ENCODE measurements at places on chromosomes 4 and X.

DNA sequence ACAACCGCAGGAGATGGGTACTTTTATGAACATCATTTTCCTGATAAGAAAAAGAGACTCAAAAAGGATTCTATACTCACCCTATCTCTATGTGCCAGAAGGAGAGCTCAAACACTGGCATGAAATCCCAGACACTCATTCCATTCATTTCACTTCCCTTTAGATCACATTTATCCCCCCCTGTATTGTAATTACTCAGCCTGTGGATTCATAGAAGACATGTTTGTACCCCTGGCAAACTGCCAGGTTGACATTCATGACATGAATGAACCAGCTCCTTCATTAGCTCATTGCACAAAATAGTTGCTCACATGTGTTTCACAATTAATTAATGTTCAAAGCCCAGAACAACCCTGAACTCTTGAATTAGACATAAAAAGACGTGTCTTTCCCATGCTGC, 4.9 kb downstream of the SMR3A start:
- DNase-seq: no peak

DNA sequence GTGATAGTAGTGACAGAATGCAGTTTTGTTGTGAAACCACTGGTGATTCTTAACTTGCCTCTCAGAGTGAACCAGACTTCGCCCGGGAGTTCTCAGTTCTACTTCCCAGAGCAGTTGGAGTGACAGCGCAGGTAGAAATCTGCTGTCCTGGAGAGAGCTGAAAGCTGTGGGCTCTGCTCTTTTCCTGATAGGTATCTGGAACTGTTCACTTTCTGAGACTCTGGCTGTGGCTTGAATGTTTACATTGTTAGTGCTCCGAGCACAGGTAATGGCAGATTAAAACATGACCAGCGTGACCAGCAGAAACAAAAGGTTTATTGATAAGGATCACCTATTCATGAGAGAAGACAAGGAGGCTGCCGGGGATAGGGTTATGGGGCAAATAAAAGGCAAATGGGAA, 360.7 kb downstream of the BMPR1B start:
- DNase-seq: no peak

- DNase-seq: no peak
Measured at GRCh38 chr4:89136525-89136924, 25.2 kb downstream of the TIGD2 start.

GRCh38 chr4:176002007-176002613, 63.5 kb upstream of the WDR17 start:
- no peak for DNase-seq

- no peak for DNase-seq
Measured at GRCh38 chr4:166363198-166363597, 490.2 kb downstream of the TLL1 start.

DNA sequence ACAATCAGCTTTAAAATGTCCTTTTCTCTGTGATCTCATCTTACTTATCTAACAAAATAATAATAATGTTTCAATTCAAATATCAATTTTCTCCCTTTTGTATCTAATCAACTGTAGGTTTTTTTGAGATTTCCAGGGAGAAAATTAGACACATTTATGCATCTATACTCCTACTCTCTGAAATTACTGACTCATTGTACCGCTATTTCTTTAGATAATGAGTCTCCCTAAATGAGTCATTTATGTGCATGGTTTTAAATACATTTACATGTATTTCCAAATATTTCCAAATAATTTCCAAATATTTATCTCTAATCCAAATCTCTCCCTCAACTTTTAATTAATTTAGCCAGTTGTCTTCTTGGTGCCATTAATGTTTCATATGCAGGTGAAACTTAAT, 621.0 kb downstream of the TECRL start:
- DNase-seq: no peak

GRCh38 chr4:143377611-143378099, 41.0 kb downstream of the GAB1 start:
- DNase-seq: no peak

GRCh38 chr4:186144198-186144945, 39.9 kb downstream of the FAM149A start:
- no peak for DNase-seq

Measured in fibroblast of skin of left biceps (primary cell).